Brain (organoid and tissue), 16 donors: ENCODE measurements at places on chromosomes 1 and 21.
A peak's percentile ranks its signal among the peaks of the same experiment; 100 is the strongest.

DNA sequence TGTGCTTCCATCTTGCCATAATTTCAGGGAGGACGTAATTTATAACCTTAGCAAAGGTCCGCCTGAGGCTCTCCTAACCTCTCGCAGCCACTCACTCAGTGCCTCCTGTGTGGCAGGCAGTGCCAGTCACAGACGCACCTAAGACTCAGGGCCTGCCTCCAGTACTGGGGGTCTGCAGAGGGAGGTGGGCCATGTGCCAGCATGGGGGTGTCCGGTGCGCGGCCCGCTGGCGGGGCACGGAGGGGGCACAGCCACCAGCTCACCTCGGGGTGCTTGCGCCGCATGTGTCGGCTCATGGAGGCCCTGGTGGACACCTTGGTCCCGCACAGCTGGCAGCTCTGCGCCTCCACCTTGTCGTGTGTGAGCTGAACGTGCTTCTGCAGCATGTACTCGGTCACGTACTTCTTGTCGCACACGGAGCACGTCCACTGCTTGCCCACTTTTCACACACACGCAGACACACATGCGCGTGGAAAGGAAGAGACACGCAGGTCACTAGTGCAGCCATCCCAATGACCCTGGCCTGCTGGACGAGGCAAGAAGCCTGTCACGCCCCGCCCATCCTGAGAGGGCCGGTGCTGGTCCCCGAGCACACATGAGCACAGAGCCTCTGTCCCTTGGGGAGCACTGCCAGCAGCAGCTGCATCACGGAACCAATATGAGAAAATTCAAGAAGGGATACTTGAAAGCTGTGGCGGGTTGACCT lies 43.2 kb upstream of the RIPK4 start:
- no peak for DNase-seq

- no peak for DNase-seq
These were observed 93.4 kb upstream of the FMN2 start for GRCh38 chr1:239998312-239998649.

- no peak for DNase-seq
These were observed 113.5 kb downstream of the GDAP2 start for GRCh38 chr1:117815926-117816325.

- DNase-seq: no peak
These were observed 164.5 kb upstream of the UBE2U start for GRCh38 chr1:64038965-64039364.

- no peak for DNase-seq
These were observed 54.8 kb downstream of the SIPA1L2 start for GRCh38 chr1:232574889-232575762.

DNA sequence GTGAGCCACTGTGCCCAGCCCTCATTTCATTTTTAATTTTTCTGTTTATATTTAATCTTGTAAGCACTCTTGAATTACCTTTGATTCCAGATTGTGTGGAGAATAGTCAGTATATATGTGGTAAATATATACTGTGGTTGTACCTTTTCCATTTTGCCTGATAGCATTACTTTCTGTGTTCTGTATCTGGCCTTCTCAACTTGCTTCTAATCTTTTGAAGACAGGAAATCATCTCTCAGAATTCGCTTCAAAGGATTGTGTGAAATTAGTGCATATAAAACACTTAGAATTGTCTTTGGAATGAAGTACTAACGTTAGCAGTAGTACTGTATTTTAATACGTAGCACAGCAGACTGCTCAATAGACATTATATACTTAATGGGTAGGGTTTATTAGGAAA lies 37.9 kb downstream of the PPP2R5A start:
- DNase-seq: no peak

DNA sequence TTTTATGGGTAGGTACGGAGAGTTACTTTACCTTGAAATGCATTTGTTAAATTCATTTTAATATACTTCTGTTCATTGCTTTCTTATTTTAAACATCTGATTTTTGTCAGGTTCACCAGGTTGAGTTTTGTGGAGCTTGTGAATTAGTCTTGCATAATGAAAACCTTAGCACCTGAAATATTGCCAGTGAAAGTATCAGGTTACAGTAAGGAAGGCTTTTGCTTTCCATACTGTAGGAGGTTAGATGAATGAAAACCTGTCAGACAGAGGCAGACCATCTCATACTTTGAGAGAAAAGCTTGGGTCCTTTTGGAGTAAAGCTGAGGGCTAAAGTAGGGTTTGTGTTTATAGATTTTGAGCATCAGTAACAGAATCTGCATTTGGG lies 34.7 kb downstream of the THRAP3 start:
- no peak for DNase-seq

GRCh38 chr1:221573756-221574155 lies 168.1 kb downstream of the DUSP10 start:
- no peak for DNase-seq

GRCh38 chr1:12037486-12038355 lies 18.4 kb downstream of the MIIP start:
- DNase-seq: no peak

DNA sequence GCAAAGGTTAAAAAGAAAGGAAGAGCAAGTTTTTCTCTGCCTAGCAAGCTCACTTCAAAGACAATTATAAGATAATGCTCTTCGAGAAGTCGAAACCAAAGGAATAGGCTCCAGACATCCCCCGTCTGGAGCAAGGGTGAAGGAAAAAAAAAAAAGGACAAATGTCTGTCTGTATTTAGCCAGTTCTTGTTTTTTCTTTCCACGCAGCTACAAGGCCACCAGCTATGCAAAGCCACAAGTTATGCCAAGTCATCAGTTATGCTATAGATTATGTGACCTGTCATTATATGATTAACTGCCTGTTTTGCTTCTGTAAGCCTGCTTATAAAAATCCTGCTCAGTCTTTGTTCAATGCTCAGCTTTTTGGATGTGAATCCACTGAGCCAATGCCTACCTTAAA lies 2.4 kb upstream of the THEM5 start:
- no peak for DNase-seq

GRCh38 chr1:113451710-113452109 lies 61.4 kb downstream of the MAGI3 start:
- DNase-seq: no peak

- peak; percentile 40 for DNase-seq
These were observed 2.6 kb upstream of the SPTA1 start for GRCh38 chr1:158689110-158689509.

GRCh38 chr1:8427493-8427892 lies 109.6 kb downstream of the SLC45A1 start:
- no peak for DNase-seq

- DNase-seq: peak; percentile 92
These were observed at the start of gene GLIS1 for GRCh38 chr1:53739109-53739681. Gene GLIS1, minus strand, starts transcription at chr1:53739164. Its CDS starts 1,100 bp downstream, at chr1:53738064.

GRCh38 chr1:8035289-8035688 lies 9.2 kb upstream of the ERRFI1 start:
- no peak for DNase-seq

GRCh38 chr1:64967381-64967780 lies 1.0 kb upstream of the JAK1 start:
- no peak for DNase-seq

DNA sequence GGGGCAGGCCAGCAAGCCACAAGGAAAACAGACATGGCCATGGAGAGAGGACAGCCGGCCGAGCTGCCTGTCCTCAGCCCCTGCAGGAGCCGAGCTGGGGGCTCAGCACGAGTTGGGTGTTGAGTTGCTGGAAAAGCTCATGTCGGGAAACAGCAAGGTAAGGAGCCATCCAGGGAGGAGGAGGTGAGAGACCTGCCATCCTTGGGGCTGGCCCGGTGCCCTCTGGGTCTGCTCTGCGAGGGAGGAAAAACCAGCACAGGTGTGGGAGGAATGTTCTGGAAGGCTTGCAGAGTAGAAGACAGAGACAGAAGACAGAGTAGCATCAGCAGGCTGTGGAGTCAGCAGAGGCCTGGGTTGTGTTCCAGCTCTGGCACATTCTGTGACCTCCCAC lies 548.8 kb downstream of the PTPRU start:
- no peak for DNase-seq

DNA sequence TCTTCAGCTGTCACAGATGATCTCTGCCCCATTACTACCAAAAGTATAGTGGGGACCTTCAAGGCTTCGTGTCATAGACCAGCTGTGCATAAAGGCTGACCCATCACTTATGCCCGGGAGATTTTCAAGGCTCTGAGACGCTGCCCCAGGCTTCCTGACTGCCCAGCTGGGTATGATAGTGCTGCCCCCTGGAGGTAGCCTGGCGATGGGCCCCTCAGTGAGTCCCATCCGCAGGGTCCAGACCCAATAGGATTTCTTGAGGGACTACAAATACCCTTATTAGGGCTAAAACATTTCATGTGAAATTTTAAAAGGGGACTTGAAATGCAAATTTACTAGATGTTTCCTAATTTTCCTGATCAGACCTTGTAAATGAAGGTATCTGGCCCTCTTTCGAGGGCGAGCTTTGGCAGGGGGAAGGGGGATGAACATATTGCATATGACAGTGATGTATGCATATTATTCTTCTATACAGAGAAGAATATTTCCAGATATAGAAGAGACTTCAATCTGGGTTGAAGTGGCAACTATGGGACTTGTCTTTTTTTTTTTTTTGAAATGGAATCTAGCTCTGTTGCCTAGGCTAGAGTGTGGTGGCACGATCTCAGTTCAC lies 11.7 kb upstream of the FCMR start:
- DNase-seq: no peak

DNA sequence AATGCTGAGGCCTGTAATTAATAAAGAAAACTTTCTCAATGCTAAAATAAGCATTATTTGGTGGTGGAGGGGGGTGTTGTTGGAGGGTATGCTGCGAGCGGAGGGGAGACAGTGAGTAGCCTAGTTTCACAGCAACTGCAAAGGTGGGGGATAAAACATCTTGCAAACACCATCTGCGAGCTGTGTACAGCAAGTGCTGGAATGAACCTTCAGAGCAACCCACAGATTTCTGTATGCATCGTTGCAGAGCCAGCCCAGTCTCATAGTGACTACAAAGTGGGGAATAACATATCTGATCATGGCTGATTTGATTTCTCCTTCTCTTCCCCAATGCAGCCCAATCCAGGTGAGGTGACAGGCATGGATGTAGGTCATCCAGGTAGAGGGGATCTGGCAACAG lies 80.7 kb upstream of the COG2 start:
- no peak for DNase-seq

- no peak for DNase-seq
These were observed 832.8 kb downstream of the NCAM2 start for GRCh38 chr21:21831036-21831435.

GRCh38 chr1:110433803-110434202 lies 17.1 kb upstream of the PROK1 start:
- DNase-seq: no peak

- peak; percentile 28 for DNase-seq
These were observed 284.4 kb downstream of the PCP4 start for GRCh38 chr21:40151611-40152010.

DNA sequence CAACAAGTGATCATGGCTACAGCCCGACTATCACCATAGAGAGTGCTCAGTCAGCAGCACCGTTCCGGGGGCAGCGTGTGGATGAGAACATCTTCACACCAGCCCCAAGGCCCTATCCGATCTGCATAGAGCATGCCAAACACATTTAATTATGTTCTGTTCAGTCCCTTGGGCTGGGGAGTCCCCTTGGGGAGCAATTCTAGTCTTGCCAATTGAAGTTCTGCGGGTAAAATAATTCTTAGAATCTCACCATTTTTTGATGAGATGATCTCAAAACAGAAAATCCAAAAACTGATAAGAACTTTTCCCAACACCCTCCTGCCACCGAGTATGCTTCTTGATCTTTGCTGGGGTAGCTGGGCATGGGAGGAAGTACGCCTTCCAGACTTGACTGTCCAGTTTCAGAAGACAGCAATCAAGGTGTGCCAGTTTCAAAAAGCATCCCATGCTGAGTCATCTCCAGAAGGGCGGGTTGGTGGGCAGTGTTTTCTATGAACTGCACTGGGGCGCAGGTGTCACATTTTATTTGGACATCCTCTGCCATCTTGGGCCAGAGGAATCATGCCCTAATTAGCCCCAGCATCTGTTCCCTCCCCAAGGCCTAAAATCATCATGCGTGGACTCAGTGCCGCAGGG lies 20.8 kb upstream of the PTPRF start:
- no peak for DNase-seq

- DNase-seq: no peak
These were observed 96.3 kb downstream of the ST3GAL3 start for GRCh38 chr1:43803646-43804045.

DNA sequence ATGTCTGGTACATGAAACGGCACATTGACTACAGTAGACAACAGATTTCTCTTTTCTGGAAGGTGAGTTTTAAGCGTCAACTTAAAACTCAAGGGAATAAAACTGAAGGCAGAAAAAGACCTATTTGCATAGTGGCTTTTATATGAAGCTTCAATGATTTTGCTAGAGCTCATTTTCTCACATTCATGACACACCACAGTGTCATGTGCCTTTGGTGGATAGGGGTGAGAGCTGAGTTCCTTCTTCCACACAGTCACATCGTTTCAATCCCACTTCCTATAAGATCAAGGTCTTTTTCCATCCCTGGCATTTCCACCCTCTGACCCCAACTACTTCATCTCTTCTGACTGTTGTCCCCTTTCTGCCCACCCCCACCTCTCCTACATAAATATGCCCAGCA lies 31.0 kb downstream of the IL12RB2 start:
- DNase-seq: no peak

- no peak for DNase-seq
These were observed 1677.1 kb downstream of the KCNT2 start for GRCh38 chr1:194931166-194931565.

DNA sequence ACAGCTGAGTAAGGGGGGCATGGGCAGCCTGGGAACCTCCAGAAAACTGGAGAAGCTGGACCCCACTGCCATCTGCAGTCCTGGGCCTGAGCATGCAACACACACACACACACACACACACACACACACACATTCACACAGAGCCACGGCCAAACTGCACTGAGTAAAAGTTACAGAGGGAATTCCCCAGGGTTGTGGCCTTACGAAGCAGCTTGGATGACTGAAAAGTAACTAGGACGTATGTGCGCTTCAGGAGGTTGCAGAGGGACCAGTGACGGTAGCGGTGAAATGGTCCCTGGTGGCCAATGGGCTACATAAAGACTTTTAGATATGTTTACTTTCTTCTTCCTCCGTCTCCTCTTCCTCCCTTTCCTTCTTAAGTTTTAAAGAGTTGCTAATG lies 232.5 kb upstream of the TMEM51 start:
- DNase-seq: no peak

- no peak for DNase-seq
These were observed 4.9 kb downstream of the ASAP3 start for GRCh38 chr1:23478896-23479665.

DNA sequence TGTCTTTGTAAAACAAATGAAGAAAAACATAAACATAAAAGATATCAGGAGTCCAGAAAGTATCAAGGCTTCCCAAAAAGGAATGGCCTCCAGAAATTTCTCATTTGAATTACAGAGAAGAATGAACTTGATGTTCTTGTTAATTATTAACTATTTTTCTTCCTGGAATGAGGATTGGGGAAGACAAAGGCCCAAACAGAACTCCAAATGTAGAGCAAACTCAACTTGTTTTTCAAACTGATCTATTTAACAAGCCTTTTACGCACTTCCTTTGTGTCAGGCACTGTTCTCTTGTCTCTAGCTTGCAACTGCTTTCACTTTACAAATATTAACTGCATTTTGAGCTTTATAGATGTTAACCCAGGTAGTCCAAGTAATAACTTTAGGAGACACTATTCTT lies 45.5 kb downstream of the LAMC2 start:
- DNase-seq: no peak

- no peak for DNase-seq
These were observed 53.4 kb upstream of the BCAR3 start for GRCh38 chr1:93734999-93735398.

GRCh38 chr21:17201741-17202260 lies 311.0 kb upstream of the CXADR start:
- no peak for DNase-seq

- no peak for DNase-seq
These were observed 181.5 kb downstream of the GABPA start for GRCh38 chr21:25916226-25916625.

- no peak for DNase-seq
These were observed 138.9 kb upstream of the DMRTA2 start for GRCh38 chr1:50562106-50562505.
